Naive thymus-derived CD4-positive, alpha-beta T cell (primary cell): ENCODE measurements at places on chromosomes 7 and 10. TPM values are rescaled to one million over a fixed set of nuclear protein-coding genes. Genes with fewer than 3 reads are reported as not detected.

The POU6F2 gene
- polyA plus RNA-seq, result not detected

The STEAP2 gene
- not detected for polyA plus RNA-seq

The CUEDC2 gene
- polyA plus RNA-seq, result 67.2 TPM

The CHST12 gene
- 16.8 TPM for polyA plus RNA-seq

The PLXNA4 gene
- 1.1 TPM for polyA plus RNA-seq

The WIPF3 gene
- not detected for polyA plus RNA-seq

The UCMA gene
- not detected for polyA plus RNA-seq

The CACNB2 gene
- 0.48 TPM for polyA plus RNA-seq

GRCh38 chr7:128217030-128217805, 23.9 kb upstream of the LEP start:
- H3K4me3 ChIP-seq, result no peak overlapping the region
- no peaks in the 10 kb centered on the region for H3K27me3 ChIP-seq
- H3K27ac ChIP-seq, result no peak overlapping the region
- H3K36me3 ChIP-seq, result no peaks in the 10 kb centered on the region
- DNase-seq, result no peak
- no peaks in the 10 kb centered on the region for H3K4me1 ChIP-seq

DNA sequence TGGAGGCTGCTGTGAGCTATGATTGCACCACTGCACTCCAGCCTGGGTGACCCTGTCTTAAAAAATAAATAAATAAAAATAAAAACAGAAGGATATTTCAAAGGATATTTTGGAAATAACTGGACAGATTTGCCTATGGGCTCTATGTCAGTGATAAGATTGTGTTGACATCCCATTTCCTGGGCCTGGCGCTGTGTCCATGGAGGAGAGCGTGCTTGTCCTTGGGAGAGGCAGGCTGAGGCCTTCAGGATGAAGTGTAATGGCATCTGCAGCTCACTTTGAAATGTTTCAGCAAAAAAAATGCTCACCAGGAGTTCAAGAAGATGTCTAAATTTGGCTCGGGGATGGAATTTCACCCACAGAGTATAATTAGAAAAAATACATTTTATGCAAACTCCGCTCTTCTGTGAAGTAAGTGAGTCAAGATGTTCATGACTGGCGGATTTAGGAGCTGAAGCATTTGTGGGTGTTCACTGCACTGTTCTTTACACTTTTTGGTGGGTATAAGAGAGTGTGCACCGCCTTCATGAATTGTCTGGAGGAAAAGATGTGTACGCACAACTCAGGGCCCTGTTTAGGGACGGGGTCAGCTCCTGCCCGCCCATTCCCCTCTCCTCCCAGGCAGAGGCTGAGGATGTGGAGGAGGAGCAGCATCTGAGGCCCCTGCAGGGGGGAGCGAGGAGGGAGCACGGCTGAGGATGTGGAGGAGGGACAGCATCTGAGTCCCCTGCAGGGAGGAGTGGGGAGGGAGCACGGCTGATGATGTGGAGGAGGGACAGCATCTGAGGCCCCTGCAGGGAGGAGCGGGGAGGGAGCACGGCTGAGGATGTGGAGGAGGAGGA, 18.5 kb upstream of the FOXL3 start:
- H3K4me1 ChIP-seq, result no peaks in the 10 kb centered on the region
- H3K27ac ChIP-seq, result no peak overlapping the region
- H3K36me3 ChIP-seq, result no peaks in the 10 kb centered on the region
- no peaks in the 10 kb centered on the region for H3K27me3 ChIP-seq
- DNase-seq, result no peak

- H3K36me3 ChIP-seq, result no peaks in the 10 kb centered on the region
- no peak overlapping the region for H3K27ac ChIP-seq
- peaks cover 28% of the 10 kb centered on the region for H3K4me1 ChIP-seq
- no peak for DNase-seq
Measured at GRCh38 chr7:356691-357462, 66.9 kb downstream of the FOXL3 start.

DNA sequence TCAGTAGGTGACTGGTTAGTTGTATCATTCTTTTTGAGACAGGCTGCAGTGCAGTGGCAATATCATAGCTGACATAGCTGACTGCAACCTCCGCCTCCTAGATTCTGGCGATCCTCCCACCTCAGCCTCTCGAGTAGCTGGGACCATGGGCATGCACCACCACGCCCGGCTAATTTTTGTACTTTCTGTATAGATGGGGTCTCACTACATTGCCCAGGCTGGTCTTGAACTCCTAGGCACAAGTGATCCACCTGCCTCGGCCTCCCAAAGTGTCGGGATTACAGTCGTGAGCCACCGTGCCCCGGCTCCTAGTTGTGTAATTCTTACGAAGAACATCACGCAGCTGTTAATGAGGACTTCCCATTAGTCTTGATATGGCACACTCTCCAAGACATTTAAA, 123.4 kb upstream of the VKORC1L1 start:
- H3K36me3 ChIP-seq, result no peaks in the 10 kb centered on the region
- no peak for DNase-seq
- no peak overlapping the region for H3K27ac ChIP-seq
- no peaks in the 10 kb centered on the region for H3K27me3 ChIP-seq
